ENCODE measurements at places on chromosomes 12 and 14. TPM values are rescaled to one million over a fixed set of nuclear protein-coding genes. Genes with fewer than 3 reads are reported as not detected.

GRCh38 chr12:23008623-23009022 lies 383.7 kb downstream of the ETNK1 start:
- H3K27me3 ChIP-seq: no peaks in the 10 kb centered on the region
- no peaks in the 10 kb centered on the region for H3K4me1 ChIP-seq
- H3K4me3 ChIP-seq: no peak overlapping the region
- H3K27ac ChIP-seq: no peak overlapping the region
- no peak for DNase-seq
- no peaks in the 10 kb centered on the region for H3K36me3 ChIP-seq

DNA sequence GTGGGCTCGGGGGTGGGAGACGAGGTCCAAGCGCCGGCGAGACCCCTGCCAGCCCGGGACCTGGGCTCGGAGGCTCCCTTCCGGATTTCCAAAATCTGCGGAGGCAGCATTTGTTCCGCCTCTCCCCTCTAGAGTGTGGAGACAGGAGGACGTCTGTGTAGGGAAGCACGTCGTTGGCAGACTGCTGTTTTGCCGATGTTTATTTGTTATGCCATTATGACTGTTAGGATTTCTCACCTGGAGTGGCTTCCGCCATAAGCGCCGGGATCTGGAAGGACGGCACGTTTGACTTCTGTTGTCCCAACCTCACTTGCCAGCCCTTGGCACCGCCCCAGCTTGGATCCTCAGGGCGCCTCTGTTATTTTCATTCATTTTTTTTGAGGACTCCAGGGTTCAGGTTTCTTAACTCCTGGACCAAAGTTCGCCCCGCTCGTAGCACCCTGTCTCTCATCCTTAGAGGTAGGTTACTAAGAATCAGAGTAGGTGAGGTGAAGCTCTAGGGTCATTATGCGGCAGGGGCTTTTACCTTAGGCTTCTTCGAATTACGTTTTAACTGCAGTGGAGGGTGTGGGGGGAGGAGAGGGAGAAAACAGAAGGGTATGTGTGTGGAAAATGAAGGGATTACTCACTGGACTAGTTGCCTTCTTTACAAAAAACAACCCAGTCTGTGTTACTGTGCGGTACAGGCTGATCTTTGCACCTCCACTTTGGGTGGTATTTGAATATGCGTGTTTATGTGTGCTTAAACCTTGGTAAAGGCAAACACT lies 547 bp upstream of the PYGL start:
- peak overlapping the region; percentile 97 for H3K4me3 ChIP-seq
- peak overlapping the region; percentile 57 for H3K27ac ChIP-seq
- peaks cover 12% of the 10 kb centered on the region for H3K36me3 ChIP-seq
- no peaks in the 10 kb centered on the region for H3K27me3 ChIP-seq
- peak; percentile 84 for DNase-seq

DNA sequence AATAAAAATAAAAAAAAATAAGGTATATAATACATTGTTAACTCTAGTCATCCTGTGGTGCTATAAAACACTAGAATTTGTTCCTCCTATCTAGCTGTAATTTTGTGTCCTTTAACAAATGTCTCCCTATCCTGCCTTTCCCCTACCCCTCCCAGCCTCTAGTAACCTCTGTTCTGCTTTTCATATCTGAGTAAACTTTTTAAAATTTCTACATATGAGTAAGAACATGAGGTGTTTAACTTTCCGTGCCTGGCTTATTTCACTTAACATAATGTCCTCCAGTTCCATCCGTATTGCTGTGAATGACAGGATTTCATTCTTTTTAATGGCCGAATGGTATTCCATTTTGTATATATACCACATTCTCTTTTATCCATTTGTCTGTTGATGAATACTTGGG lies 71.3 kb upstream of the GNG2 start:
- no peaks in the 10 kb centered on the region for H3K4me1 ChIP-seq
- H3K4me3 ChIP-seq: no peak overlapping the region
- no peaks in the 10 kb centered on the region for H3K36me3 ChIP-seq
- no peak for DNase-seq
- H3K27me3 ChIP-seq: no peaks in the 10 kb centered on the region

DNA sequence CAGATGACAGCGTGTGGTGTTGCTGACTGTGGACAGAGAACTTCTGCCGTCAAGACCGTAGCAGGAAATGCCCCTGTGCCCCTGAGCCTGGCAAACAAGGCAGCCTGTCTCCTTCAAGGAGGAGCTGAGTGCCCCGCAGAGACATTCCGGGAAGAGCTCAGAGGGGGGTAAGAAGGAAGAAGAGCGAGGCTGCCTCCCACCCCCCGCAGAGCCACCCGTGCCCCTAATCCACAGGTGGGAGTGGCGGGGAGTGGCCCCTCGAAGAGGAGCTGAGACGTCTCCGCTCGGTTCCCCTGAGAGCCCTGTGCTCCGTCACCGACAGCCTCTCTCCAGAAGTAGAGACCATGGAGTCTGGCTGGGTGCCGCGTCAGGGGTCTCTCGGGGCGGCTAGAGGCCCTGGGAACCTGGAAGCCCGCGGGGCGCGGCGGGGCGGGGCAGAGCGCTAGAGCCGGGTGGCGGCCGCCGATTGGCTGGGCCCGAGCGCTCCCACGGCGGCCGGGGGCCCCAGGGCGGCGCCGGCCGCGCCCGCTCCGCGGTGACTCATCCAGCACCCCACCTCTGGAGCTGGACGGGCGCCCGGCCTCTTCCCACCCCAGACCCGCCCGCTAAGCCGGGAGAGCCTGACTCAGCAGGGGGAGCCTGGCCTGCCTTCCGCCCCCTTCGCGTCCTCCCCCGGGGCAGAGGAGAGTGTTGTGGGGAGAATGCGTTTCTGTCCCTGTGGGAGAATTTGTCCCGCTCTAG lies 25.2 kb upstream of the KRT78 start:
- peak overlapping the region; percentile 45 for H3K4me3 ChIP-seq
- peak overlapping the region; percentile 97 for H3K27ac ChIP-seq
- peak; percentile 95 for DNase-seq
- no peaks in the 10 kb centered on the region for H3K27me3 ChIP-seq

DNA sequence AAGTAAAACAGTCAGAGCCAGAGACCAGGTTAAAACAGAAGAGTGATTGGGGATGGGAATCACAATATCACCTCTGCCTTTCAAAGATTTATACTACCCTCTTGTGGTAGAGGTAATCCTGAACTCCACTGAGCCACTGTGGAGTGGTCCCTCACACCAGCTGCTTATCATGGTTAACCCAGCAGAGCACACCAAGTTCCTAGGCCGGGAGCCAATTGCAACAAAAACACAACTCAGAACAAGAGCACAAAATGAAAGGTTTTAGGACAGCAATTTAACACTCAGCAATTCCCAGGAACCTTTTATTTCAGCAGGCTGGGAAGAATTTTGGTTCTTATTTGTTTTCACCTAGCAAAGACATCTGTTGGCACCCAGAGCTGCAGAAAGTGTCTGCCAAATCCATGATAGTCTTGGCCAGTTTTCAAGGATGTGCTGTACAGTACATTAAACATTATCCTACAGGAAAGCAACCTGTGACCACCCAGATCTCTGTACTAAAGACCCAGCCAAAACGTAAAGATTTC lies 220.5 kb upstream of the ATXN7L3B start:
- H3K4me1 ChIP-seq: peaks cover 6% of the 10 kb centered on the region
- no peaks in the 10 kb centered on the region for H3K36me3 ChIP-seq
- H3K27ac ChIP-seq: no peak overlapping the region
- no peak overlapping the region for H3K4me3 ChIP-seq
- H3K27me3 ChIP-seq: no peaks in the 10 kb centered on the region
- DNase-seq: peak; percentile 72

DNA sequence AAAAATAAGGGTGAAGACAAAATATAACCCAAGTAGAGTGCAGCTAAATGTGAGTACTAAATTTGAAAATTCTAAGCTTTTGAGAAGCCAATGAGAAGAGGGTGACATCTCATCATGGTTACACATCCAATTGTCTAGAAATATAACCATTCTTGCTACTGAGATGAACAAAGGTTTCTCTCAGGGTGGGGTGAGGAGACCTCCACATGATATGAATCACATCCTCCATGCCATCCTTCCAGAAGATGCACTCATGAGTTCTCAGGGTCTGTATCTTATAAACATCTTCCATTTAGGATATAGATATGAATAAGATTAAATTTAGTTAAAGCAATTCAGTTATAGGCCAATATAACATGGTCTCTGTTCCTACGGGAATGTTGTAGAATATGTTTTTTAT lies 38.9 kb upstream of the E2F7 start:
- H3K4me1 ChIP-seq: peaks cover 20% of the 10 kb centered on the region
- H3K36me3 ChIP-seq: no peaks in the 10 kb centered on the region
- H3K4me3 ChIP-seq: no peak overlapping the region

DNA sequence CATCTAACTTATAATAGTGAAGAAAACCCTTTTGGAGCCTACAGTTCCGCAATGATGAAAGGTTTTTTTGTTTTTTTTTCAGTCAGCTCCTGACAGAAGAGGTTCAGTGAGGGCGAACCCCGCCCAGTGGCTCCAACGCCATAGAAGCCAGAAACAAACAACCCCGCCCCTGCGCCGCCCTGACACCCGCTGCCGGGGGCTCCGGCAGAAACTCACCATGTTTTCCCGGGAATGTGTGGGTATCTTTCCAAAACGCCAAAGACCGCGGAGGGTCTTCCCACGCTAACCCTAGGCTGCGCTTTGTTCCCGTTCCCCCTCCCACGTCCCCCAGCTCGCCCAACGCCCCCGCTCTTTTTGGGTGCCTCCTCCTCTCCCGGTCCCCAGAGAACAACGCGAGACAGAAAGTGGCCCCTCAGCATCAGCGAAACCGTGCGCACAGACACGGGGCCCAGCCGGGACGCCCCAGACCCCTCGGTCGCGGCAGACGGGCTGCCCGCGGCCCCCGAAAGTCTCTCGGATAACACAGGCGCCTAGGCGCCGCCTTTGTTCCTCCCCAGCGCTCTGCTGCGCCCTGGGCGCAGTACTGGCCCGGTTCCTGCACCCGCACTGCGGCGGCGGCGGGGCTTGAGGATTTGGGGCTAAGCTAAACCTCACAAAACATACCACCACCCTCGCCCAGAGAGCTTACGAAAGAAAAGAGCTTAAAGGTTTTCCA lies 522 bp downstream of the TUBA1A start:
- H3K36me3 ChIP-seq: no peaks in the 10 kb centered on the region
- H3K4me3 ChIP-seq: peak overlapping the region; percentile 89
- H3K27me3 ChIP-seq: no peaks in the 10 kb centered on the region

GRCh38 chr14:100384819-100385813 lies 62.0 kb downstream of the SLC25A47 start:
- no peaks in the 10 kb centered on the region for H3K27me3 ChIP-seq
- peaks cover 37% of the 10 kb centered on the region for H3K4me1 ChIP-seq
- peak; percentile 75 for DNase-seq
- H3K4me3 ChIP-seq: peak overlapping the region; percentile 15

- H3K27me3 ChIP-seq: no peaks in the 10 kb centered on the region
- no peak for DNase-seq
- H3K27ac ChIP-seq: no peak overlapping the region
- no peaks in the 10 kb centered on the region for H3K4me1 ChIP-seq
- no peak overlapping the region for H3K4me3 ChIP-seq
Measured at GRCh38 chr12:53474819-53475218, 22.9 kb downstream of the PCBP2 start.

- H3K4me3 ChIP-seq: no peak overlapping the region
- no peaks in the 10 kb centered on the region for H3K4me1 ChIP-seq
- no peaks in the 10 kb centered on the region for H3K36me3 ChIP-seq
- H3K27ac ChIP-seq: no peak overlapping the region
Measured at GRCh38 chr14:58027904-58028303, 124.1 kb downstream of the ARMH4 start.

DNA sequence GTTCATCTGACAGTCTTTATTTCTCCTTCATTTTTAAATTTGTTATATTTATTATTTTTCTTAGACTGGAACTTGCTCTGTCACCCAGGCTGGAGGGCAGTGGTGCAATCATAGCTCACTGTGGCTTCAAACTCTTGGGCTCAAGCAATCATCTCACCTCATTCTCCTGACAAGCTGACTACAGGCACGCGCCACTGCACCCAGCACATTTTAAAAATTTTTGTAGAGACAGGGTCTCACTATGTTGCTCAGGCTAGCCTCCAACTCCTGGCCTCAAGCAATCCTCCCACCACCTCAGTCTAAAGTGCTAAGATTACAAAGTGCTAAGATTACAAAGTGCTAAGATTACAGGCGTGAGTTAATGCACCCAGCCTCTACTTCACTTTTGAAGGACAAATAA lies 96.6 kb downstream of the RALGAPA1 start:
- H3K4me1 ChIP-seq: no peaks in the 10 kb centered on the region
- 0 out of 2 replicates have a peak, but pooled peaks cover 3% of the 10 kb centered on the region for H3K36me3 ChIP-seq
- DNase-seq: no peak
- H3K4me3 ChIP-seq: no peak overlapping the region
- H3K27me3 ChIP-seq: no peaks in the 10 kb centered on the region

- H3K27me3 ChIP-seq: no peaks in the 10 kb centered on the region
- H3K27ac ChIP-seq: no peak overlapping the region
- no peaks in the 10 kb centered on the region for H3K4me1 ChIP-seq
- H3K4me3 ChIP-seq: no peak overlapping the region
- H3K36me3 ChIP-seq: no peaks in the 10 kb centered on the region
Measured at GRCh38 chr12:39807043-39807442, 187.4 kb upstream of the ABCD2 start.

GRCh38 chr14:88048351-88048750 lies 43.4 kb downstream of the GPR65 start:
- peak; percentile 18 for DNase-seq
- no peaks in the 10 kb centered on the region for H3K27me3 ChIP-seq
- H3K4me3 ChIP-seq: no peak overlapping the region
- peaks cover 48% of the 10 kb centered on the region for H3K4me1 ChIP-seq
- H3K36me3 ChIP-seq: no peaks in the 10 kb centered on the region
- no peak overlapping the region for H3K27ac ChIP-seq

DNA sequence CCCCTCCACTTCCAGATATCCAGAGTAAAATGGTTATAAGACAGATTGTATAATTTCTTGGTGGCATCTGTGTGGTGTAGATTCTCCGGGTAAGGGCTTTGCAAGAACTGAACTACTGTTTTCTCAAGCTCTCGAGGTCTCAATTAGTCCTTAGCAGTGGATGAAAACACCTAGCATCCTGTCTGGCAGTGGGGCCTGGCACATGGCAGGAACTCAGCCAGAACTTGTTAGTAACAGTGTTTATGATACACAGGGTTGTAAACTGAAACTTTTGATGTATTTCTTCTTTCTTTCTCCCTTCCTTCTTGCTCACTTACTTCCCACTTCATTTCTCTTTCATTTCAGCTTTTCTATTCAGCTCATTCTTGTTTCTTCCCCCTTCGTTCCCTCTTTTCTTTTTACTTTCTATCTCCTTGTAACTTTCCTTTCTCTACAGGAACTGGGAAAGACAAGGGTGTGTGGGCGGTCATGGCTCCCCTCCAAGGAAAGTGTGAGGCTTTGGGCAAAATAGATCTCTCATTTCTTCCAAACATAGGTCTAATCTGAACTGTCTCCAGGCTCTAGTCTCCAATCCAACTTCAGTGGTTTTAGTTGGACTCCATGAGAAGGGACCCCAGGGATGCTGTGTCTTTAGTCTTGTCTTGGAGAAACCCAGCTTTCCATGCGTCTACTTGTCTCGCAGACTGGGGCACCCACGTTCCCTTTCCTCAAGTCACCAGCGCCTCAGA lies 159.7 kb downstream of the PAH start:
- no peaks in the 10 kb centered on the region for H3K4me1 ChIP-seq
- peaks cover 6% of the 10 kb centered on the region for H3K27me3 ChIP-seq
- DNase-seq: no peak
- no peaks in the 10 kb centered on the region for H3K36me3 ChIP-seq

- no peak overlapping the region for H3K27ac ChIP-seq
- no peak overlapping the region for H3K4me3 ChIP-seq
- no peaks in the 10 kb centered on the region for H3K4me1 ChIP-seq
- H3K27me3 ChIP-seq: no peaks in the 10 kb centered on the region
- no peaks in the 10 kb centered on the region for H3K36me3 ChIP-seq
Measured at GRCh38 chr12:91857813-91858542, 287.7 kb downstream of the BTG1 start.

The MYF6 gene
- total RNA-seq: not detected

The COA8 gene
- total RNA-seq: 62.3 TPM

The BMP4 gene
- total RNA-seq: 8.7 TPM

The PPP1CC gene
- 204 TPM for total RNA-seq

The KERA gene
- total RNA-seq: not detected

The VPS37B gene
- 80.8 TPM for total RNA-seq

The CLEC1A gene
- not detected for total RNA-seq

The COCH gene
- total RNA-seq: 4.2 TPM

The AQP6 gene
- not detected for total RNA-seq

The CHD8 gene
- total RNA-seq: 57.4 TPM
